Peyer's patch (tissue), 4 donors: ENCODE measurements at places on chromosomes 16 and 17. TPM values are rescaled to one million over a fixed set of nuclear protein-coding genes. Genes with fewer than 3 reads are reported as not detected.

- DNase-seq = no peak
Observed at GRCh38 chr16:11536104-11536866, 50.4 kb downstream of the LITAF start.

- no peak for DNase-seq
Observed at GRCh38 chr17:56514264-56514663, 79.2 kb upstream of the NOG start.

The MIS12 gene
- 11.4 TPM for total RNA-seq

- no peak for DNase-seq
Observed at GRCh38 chr17:33492731-33493265, 199.7 kb upstream of the ASIC2 start.

- no peak for DNase-seq
Observed at GRCh38 chr16:4403133-4403949, 13.1 kb downstream of the CORO7 start.
